ENCODE measurements at places on chromosomes 3 and 15.

DNA sequence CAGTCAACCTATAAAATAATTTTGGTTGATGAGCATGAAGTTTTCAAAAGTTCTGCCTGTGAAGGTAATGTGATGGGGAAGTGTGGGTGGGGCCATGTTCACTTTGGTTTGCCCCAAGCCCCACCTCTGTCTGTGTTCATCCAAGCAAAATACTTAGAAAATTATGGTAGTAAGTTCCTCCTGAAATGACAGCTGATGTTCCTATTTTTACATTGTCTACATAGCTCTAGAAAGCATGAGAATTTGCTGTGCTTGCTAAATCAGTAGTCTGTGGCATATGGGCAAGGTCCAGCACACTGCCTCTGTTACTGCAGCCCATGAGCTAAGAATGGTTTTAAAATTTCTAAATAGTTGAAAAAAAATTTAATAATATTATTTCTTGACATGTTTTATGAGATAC lies 21.9 kb upstream of the CP start:
- DNase-seq = no peak

DNA sequence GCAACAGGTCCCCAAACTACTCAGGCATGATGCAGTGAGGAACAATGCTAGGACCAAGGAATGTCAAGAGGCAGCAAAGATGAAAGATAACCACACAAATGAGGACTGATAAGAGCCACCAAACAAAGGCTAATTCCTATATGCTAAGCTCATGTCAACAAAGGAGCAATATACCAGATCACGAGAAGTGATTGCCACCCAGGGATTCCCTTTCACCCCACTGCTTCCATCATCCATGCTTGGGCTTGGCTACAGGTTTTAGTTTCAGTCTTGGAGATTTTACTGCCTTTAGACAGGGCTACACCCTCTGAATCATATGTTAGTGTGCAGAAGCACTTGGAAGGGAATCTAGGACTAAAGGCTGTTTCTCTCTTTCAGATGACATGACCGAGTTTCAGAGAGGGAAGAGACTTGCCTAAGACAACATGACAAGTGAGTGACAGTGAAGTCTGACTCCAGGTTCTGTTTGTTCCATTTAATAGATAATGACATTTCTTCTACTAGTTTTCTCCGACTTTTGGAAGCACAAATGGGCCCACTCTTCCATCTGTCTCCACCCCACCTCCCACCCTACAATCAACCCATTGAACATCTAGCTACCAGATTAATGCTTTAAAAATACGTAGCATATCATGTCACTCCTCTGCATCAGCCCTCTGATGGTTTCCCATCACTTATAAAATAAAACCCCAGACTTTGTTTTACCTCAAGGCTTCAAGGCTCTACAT lies 173.5 kb upstream of the LRRN1 start:
- no peak for DNase-seq

GRCh38 chr15:57550640-57551039 lies 41.1 kb upstream of the MYZAP start:
- no peak for DNase-seq

- peak; percentile 63 for DNase-seq
These were observed 27.3 kb downstream of the CEP19 start for GRCh38 chr3:196684548-196685407.

GRCh38 chr15:91592567-91592966 lies 260.9 kb upstream of the SLCO3A1 start:
- no peak for DNase-seq

- DNase-seq = no peak
These were observed 63.6 kb upstream of the ARL8B start for GRCh38 chr3:5058471-5058951.

GRCh38 chr15:67370206-67370954 lies 115.8 kb downstream of the IQCH start:
- no peak for DNase-seq

DNA sequence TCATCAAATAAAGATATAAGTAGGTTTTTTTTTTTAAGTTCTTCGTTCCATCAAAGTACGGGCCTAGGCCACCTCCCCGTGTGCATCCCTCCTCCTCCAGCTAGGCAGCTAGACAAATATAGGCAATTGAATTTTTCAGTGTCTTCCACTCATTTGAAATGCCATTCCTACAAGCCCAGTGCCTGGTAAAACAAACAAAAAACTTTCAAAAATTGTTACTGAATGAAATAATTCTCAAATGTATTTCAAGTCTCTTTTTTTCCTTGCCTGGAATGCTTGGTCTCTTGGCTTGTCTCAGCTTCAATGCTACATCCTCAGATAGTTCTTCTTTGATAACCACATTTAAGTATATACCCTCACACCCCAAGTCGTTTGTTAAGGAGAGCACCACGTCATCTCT lies 3.8 kb downstream of the EIF2AK4 start:
- DNase-seq = no peak

GRCh38 chr15:69120732-69121131 lies 39.7 kb upstream of the GLCE start:
- DNase-seq = no peak

GRCh38 chr3:69944931-69945493 lies 54.5 kb upstream of the SAMMSON start:
- no peak for DNase-seq

GRCh38 chr3:129992781-129993180 lies 18.3 kb downstream of the TRH start:
- no peak for DNase-seq

GRCh38 chr3:98482717-98483482 lies 14.6 kb upstream of the OR5K2 start:
- DNase-seq = no peak

GRCh38 chr3:14441240-14441919 lies 39.0 kb downstream of the SLC6A6 start:
- no peak for DNase-seq

DNA sequence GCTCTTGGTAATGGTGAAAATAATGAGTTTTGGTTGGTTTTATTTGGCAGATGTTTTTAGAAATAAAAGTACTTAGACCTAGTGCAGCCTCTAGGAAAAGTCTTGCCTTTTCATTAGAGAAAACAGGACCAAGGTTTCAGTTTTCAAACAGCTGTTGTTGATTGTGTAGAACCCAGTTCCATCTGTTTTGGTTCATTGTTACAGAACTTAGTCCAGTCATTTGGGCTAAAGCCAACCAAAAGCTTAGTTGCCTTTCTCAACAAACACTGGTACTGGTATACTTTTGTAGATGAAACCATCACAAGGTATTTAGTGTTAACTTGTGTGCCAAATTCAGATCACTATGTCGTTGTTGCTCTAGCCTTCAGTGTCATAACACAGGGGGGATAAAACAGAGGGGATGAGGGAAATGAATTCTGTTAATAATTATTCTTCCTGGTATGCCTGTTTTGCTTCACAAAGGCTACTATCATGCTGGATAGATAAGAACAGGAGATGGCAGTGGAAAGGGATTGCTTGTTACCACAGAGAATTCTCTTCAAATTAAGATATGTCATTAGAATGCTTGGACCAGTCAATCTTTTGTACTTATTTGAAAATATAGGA lies 12.6 kb upstream of the APH1B start:
- no peak for DNase-seq

DNA sequence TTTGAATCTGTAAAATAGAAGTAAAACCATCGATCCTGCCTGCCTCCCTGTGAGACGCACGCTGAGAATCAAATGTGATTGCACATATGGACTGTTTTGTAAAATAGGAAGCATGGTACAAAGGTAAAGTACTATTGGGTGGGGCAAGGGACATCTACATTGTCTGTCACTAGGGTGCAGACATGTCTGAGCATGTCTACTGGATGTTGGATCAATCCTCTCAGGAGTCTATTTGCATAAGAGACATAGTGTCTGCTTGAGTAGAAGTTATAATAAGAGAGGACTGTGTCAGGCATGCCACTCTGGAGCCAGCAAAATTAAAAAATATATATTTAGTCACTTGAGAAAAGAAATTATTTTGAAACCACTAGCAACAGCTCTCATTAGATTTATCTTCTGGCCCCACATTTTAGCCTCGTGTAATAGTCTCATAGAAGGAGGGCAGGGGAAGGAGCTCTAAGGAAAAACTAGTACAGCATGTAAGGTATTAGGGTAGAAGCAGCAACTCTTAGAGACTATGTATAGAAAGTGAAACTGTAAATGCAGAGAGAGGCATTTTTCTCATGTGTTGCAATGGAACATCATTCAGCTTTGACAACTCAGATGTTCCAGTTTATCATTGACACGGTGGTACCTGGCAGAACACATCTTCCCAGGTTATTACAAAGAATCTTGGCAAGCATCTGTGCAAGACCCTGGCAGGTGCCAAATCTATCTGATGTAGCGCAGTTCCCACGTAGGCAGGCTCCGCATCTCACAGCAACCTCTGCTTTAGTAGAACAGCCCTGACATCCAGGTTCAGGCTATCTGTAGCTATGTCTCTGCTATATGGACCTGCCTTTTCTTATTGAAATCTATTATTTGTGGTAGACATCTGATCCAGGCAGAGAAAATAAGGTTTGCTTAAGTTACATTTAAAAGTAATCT lies 85.2 kb upstream of the CHL1 start:
- no peak for DNase-seq

DNA sequence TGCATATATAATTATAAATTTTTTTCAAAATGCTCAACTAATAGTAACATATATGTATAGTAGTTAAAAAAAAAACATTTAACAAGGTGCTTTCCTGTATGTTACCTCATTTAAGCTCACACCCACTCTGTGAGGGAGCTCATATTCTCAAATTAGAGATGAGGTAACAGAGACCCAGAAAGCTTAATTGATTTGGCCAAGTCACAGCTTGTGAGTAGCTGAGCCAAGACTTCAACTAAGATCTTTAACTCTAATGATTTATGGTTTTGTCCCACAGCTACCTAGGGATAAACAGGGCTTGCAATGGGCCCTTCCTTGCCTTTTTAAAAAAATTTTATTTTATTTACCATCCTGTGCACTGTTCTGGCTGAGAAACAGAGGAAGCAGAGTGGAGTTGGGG lies 230.0 kb upstream of the GOLIM4 start:
- DNase-seq = no peak

All from stimulated activated CD4-positive, alpha-beta T cell treated with anti-CD3 and anti-CD28 coated beads, Interleukin-2, amount 100 ng/mL, for 48 hours (primary cell).